ENCODE measurements at places on chromosomes 7 and 10.

DNA sequence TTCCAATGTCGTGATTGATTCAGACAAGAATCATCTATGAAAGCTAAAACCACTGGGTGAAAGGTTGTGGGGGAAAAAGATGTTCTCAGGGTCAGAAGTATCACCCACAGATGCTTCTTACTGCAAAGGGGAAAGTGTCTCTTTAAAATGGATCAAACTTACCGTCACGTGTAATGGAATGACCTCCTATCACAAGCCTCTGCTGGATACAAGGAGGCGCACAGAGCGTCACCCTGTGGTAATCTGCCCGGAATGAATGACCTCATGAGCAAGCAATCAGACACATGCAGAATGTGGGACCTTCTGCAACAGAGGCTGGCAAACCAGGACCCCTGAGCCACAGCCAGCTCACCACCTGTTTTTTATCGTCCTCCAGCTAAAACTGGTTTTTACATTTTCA is 33.0 kb downstream of the WIPF3 start:
- no peak for DNase-seq

DNA sequence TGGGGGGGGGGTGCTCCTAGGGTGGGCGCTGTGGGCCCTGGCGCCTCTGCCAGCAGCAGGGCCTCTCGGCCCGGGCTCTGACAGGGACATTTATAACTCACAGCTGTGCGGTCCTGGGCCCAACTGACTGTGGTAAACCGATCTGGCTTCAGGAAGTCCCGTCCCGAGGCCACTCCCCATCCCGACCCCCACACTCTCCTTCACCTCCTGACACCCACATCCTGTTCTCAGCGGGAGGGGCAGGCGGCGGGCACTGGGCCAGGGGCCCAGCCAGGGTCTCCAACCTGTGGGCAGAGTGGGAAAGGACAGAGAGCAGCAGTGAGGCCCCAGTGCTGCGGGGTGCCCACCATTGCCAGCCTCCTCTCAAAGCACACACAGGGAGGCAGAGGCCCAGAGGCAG is 69.1 kb downstream of the ZMIZ1 start:
- DNase-seq = no peak

DNA sequence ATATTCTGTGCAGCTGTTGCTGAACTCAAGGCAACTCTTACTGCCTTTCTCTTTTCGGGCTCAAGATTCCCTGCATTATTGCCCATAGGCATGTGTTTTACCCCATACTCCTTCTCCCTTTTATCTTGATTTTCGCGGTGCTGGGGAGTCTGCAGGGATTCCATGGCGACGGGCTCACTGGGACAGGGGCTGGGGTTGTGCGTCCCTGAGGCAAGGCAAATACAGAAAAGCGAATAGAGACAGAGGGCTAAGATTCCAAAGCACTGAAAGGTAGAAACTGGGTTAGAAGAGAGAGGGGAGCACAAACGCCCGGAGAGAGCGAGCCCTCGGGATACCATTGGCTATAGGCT is 519 bp upstream of the RPP38 start:
- no peak for DNase-seq

DNA sequence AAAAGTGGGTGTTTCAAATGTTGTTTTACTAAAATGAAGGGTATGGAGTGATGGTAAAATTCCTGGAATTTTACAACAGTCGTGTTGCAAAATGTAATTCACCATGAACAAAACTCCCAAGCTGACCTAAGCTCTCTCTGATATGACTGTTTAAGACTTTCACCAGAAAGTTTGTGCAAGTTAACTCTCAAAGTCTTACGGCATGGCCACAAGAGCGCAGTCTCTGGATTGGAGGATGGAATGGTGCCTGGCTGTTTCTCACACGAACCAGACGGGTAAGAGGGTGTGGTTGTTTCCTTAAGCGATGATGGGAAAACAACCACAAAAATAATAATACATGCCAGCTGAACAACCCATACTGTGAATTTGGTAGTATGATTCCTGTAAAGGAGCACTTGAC is 662.5 kb downstream of the KCNMA1 start:
- DNase-seq = no peak

GRCh38 chr7:30330134-30331111 is 46.0 kb downstream of the ZNRF2 start:
- DNase-seq = no peak

DNA sequence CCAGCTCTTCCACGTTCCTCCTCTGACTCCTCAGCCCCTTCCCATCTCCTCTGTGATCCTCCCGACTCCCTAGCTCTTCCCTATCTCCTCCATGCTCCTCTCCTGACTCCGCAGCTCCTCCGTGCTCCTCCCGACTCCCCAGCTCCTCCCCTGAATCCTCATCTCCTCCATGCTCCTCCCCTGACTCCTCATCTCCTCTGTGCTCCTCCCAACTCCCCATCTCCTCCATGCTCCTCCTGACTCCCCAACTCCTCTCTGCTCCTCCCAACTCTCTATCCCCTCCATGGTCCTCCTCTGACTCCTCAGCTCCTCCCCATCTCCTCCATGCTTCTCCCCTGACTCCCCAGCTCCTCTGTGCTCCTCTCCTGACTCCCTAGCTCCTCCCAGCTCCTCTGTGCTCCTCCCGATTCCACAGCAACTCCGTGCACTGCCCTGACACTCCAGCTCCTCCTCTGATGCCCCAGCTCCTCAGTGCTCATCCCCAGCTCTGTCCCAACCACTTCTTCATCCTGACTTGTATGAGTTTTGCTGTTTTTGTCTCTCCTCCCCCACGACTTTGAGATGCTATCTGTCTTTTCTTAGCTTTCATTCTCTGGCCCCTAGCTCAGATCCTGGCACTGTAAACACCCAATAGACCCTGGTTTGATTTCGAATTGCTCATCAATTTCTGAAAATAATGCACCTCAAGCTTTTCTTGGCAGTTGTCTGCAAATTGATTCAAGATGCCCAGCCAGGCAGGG is 38.3 kb downstream of the OAT start:
- no peak for DNase-seq

DNA sequence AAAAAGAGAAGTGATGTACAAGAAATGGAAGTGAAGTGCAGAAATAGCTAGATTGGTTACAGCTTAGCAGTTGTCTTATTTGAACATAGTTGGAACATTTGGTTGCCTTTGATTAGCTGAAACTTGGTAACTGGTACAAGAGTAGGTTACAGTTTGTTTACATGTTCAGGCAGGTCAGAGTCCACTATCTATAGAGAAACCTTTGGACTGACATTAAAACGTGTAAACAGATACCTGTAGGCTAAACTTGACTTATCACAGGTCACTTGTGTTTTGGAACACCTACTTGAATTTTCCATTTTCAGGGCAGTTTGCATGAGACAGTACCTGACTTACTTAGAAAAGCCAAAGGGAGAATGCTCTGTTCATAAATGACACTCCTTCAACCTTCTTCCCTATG is 28.5 kb upstream of the CYP2C8 start:
- no peak for DNase-seq

DNA sequence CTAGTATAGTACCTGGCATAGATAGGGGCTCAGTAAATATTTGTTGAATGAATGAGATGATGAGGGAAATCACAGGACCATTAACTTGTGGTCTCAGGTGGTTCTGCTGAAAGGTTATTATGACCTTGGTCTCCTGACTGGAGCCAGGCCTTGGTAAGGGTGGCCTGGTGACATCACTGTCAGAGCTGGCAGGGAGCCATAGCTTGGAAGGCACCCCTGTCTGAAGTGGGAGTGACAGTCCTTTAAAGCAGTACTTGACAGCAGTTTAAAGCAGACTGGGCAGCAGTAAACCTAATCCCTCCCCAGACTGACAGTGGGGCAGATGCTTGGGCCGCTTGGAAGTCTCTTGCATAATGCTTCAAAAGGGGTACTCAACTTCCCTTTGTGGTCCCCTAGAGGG is 13.4 kb downstream of the DPCD start:
- DNase-seq = no peak
